Anterior cingulate cortex (tissue), 58 donors: ENCODE measurements at places on chromosomes 1 and 21.
A peak's percentile ranks its signal among the peaks of the same experiment; 100 is the strongest.

GRCh38 chr1:183804916-183805841, at the start of gene RGL1:
RGL1 (plus strand) TSS chr1:183805120; CDS start chr1:183805298, 178 bp downstream.
- no peak for DNase-seq

- DNase-seq = peak; percentile 14
Observed at GRCh38 chr21:43031121-43031619, 44.5 kb downstream of the CBS start.

DNA sequence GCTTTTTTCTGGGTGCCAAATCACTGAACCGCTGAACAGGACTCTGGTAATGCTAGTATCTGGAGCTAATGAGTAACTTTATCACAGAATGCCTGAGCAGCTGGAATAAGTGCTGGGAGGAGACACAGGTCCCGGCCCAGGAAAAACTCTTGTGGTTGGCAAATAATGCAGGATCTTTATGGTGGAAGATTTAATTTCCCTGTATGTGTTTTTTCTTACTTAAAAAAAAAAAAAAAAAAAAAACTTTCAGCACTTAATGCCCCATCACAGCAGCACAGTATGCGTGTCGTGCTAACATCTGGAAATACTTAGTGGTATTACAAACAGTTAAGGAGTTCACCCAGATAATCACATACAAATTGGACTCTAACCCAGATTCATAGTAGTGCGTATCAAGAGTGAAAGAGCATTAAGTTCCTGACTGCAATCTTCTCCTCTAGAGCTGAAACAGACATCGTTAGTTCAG, 220.7 kb downstream of the TOMM20 start:
- no peak for DNase-seq

DNA sequence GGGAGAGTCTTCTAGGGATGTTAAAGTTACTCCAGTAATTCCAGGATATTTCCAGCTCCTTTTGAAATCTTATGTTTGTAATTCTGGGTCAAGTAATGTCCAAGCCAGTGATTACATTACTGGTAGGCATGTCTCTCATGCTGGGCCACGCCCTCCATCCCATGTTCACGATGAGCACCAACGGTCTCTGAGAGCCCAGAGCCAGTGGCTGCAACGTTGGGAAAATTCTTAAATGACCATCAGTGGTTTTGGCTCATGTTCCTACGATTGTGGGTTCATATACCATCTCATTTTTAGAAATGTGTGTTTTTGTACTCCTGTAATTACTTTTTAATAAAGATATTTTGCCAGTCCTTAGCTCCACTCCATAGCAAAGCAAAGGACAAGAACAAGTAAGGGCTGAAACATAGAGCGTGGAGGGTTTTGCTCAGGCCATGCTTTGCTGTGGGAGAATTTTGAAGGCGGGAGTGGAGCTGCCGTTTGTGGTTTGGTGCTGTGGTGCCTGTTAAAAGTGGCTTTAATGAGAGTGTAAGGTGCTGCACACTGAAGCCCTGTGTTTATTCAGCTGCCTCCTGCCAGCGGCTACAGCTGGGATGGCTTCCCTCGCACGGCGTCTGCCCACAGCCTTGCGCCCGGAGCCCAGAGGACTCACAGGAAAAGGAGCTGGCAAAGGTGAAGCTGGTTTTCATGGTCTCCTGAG, 28.9 kb downstream of the VANGL1 start:
- no peak for DNase-seq

DNA sequence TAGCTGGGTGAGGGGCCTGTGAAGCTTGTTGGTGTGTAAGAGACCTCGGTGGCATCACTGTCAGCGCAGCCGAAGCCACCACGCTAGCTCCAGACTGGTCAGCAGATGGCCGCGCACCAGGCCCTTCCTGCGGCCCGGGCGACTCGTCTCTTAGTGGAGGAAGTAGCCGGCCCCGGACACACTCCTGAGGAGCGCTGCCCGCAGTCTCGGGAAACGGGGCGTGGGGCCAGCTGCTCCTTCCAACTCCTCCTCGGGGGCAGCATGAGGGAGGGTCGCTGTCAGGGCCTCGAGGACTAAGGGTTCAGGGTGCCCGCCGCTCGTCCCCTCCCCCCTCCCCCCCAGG, 20.4 kb downstream of the H3-3A start:
- no peak for DNase-seq

DNA sequence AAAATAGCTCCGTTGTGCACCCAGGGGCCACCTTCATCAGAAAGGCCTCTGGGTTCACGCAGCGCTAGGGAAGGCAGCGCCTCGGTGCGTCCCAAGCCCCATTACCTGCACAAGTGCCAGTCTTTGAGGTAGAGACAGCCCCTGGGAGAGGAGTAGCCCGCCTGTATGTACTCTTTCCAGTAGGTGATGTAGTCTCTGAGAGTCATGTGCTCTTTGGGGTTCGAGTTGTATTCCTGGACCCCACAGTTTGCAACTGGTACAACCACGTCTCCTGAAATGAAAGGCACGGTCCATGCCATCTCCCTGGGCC, 601 bp downstream of the JMJD4 start:
- no peak for DNase-seq

- DNase-seq = no peak
Observed at GRCh38 chr21:19523746-19524145, 1120.2 kb upstream of the TMPRSS15 start.
